Kasumi-1 (cell line): ENCODE measurements at places on chromosomes 2 and 18.

DNA sequence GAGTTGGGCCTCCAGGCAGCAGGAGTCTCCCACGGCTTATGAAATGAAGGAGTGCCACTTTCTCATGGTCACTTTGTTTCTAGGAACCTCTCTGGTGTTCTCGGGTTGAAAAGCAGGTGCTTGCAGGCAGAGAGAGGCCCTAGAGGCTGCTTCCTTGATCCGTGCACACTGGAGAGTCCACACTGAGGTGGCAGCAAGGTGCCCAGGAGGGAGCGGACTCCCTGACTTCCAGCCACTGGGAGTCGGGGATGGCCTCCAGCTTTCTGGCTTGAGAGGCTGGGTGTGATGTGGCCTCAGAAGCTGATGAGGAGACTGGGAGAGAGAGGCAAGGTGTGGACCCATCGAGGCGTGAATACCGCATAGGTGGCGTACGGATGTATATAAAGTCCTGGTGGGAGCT lies 221.8 kb downstream of the AGAP1 start:
- DNase-seq, result no peak

DNA sequence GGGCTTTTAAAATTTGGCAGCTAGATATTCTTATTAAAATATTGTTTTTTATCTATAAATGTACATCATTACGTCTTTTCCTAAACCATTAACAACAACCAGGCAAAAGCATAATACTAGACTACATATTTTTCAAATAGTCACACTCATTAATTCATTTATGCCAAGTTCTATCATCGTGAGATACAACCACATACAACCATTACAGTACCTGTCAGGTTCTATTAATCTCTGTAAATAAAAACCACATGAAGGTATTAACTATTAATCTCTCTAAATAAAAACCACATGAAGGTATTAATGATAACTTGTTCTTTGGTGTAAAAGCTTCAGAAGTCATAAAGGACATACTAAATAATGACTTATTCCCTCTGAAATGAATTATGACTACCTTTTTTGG lies 432.7 kb downstream of the TMX3 start:
- no peak for DNase-seq

- DNase-seq, result no peak
Measured at GRCh38 chr2:188308483-188308882, 16.8 kb downstream of the GULP1 start.

DNA sequence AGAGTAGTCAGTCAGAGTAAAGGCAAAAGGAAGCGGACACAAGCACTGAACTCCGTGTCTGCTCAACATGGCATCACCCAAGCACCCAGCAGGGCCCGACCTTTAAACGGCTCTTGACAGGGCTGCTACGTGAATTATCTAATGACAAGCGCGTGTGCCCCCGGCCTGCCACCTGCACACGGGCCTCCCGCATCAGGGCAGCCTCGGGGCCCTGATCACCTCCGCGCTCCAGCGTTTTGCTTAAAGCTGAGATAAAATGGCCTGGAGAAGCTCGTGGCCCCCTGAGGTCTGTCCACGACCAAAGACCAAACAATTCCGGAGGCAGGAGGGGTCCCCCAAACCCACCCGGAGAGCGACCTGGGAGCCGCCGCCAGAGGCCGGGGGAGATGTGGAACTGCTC lies 376 bp downstream of the NDUFA10 start:
- DNase-seq, result no peak

GRCh38 chr2:38499548-38500282 lies 103.0 kb downstream of the HNRNPLL start:
- no peak for DNase-seq
